ENCODE measurements at places on chromosomes 5 and 9.

GRCh38 chr5:97554977-97555643, 372.1 kb upstream of the RIOK2 start:
- DNase-seq, result no peak

GRCh38 chr5:57650360-57651069, 167.9 kb upstream of the ACTBL2 start:
- no peak for DNase-seq

DNA sequence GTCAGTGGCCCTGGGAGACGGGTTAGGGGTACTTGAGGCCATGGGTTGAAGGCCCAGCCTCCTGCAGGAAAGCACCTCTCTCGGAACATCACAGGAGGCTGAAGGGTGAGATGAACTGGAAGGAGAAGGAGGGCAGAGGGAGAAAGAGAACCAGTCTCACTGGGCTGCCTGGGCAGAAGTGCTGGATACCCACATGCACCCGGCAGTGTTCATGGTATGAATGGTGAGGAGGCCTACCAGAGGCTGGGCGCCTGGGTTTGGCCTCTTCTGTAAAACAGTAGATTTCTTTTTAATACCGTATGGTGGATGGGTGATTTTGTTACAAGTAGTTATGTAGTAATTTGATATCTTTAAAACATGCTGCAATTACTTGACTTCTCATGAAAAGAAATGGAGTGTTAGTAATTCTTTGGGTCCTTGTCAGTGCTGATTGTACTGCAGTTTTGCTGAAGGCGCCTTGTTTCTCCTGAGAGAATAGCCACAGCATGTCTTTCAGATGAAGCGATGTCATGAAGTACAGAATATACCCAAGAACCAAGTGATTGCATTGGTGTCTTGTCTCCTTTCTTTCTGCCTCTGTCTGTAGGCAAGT, 258.6 kb downstream of the FANCC start:
- DNase-seq, result no peak

DNA sequence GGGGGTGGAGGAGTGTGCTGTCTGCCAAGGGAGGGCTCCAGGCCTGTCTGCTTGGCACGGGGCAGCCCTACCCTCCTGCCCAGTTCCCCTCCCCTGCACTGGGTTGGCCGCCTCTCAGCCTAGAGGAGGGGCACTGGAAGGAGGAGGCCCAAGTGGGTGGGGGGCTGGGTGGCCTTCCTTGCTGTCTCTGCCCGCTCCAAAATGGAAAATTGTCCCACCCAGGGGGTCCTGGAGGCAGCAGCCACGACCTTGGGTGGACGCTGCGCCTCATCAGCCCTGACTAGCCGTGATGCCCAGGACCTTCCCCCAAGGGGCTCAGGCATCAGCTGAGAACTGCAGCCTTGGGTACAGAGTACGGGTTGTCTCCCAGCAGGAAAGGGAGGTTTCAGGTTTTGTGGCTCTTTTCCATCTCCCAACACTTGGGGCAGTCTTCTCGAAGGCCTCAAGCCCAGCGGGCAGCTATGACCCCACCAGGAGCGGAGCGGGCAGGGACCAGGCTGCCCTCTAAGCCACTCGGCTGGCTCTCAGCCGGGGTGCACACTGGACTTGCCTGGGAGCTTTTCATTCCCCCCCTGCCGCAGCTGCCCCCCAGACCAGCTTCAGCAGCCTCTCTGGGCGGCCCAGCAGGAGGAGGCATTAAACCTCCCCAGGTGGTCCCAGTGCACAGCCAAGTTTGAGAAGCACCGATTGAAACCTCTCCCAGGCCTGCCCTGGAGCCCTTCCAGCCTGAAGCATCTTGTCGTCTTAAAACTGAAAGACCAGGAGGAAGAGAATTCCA, 20.6 kb downstream of the NTNG2 start:
- no peak for DNase-seq

GRCh38 chr5:14136228-14136627, 6.9 kb upstream of the TRIO start:
- DNase-seq, result no peak

- DNase-seq, result no peak
Observed at GRCh38 chr5:69300537-69301203, 31.9 kb downstream of the CCDC125 start.

- no peak for DNase-seq
Observed at GRCh38 chr9:86796666-86797065, 150.6 kb downstream of the GAS1 start.

DNA sequence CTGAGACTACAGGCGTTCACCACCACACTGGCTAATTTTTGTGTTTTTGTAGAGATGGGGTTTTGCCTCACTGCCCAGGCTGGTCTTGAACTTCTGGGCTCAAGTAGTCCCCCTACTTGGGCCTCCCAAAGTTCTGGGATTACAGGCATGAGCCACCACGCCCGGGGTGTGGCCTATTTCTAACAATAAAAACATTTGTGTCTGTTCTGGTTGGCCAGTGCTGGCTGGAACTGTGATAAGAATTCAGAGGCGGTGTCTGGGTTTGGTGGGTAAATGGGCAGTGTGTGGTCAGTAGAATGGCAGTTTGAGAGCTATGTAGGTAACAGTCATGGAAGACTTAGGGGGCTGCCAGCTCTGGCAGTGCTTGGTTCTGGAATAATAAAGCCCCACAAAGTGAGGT, 46.9 kb upstream of the SYNPO start:
- DNase-seq, result no peak

GRCh38 chr5:120396186-120396585, 67.9 kb upstream of the PRR16 start:
- no peak for DNase-seq

DNA sequence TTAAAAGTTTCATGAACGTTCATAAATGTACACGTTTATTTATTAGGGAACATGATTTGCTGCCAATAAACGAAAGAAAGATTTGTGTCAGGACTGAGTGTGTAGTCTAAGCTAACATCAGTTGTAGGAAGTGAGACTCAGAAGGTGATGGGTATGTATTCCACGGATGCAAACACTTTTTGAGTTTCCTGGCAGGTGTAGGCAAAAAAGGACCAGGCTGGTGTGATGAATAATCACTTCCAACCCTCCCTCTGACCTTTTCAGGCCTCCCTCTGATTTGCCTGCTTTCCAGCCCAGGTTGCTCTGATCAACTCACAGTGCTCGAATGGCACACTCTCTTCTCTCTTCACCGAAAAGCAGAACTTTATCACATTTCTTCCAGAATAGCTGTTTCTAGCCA, 51.8 kb downstream of the BASP1 start:
- no peak for DNase-seq

GRCh38 chr5:14236757-14237156, 93.6 kb downstream of the TRIO start:
- DNase-seq, result no peak

GRCh38 chr9:68721666-68722330, 16.8 kb downstream of the PIP5K1B start:
- no peak for DNase-seq

DNA sequence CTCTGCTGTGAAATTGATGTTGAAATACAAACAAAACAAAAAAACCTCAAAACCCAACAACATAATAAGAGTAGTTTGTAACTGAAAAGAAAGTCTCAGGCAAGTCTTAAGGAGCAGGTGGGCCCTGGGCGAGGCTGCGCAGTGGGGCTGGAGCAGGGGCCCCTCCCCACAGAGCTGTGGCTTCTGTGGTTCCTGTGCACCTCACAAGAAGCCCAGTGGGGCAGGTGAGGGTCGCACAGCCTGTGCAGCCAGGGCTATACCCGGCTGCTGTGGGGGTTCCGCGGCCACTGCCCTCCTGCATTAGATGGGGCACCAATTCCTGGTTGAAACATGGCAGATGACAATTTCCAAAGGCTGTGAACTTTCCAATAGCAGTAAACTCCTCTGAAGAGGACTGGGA, 75.3 kb downstream of the TRIO start:
- DNase-seq, result no peak

DNA sequence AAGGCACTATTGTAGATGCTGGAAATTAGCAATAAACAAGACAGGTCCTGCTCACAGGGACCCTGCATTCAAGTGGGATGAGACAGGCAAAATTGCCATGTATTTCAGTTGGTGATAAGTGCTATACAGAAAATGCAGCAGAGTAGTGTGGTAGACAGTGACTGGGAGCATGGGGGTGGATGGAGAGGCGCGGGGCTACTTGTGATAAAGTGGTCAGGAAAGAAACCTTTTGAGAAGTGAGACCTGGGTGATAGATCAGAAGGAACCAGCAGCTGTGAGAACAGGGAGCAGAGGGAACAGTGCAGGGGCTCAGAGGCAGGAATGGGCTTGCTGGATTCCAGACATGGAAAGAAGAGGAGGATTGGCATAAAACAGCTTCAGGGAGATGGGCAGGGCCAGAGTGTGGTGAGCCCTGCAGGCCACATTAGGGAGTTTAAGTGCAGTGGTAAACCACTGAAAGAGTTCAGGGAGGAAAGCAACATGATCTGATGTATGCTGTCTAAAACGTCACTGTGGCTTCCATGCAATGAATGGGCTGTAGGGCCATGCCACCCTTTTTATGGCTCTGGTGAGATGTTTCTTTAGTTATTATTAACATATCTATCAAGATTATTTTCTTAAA, 7.3 kb downstream of the CRHBP start:
- DNase-seq, result no peak

DNA sequence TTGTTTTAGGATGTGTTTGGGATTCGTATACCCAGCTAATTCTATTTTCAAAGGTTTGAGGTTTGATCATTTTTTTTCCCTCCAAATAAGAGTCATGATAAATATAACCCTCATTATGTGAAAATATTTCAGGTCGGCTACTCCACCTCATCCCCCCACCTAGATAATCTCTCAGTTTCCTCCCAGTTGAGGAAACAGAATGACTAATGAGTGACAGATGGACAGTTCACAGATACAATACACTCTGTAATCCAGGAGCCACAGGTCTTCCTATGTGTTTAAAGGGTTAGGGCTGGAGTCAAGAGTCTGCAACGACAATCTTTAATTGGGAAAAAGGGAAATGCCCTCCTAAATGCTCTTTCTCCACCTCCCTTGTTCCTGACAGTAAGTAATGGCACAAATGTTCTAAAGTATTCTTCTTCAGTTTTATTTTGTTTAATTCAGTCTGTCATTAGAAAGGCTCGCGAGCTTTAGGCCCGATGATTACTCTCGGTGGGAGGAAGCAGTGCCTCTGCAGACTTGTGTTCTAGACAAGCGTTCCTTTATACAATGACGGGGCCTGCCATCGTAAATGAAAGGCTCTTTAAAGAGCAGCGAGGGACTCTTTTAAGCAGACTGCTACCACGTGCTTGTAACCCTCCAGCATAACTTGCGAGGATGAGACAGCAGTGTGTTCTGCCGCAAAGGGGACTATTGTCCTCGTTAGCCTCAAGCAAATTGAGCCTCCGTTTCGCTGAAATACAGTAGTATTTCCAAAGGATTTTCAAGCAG, 69.0 kb downstream of the MEF2C start:
- no peak for DNase-seq

DNA sequence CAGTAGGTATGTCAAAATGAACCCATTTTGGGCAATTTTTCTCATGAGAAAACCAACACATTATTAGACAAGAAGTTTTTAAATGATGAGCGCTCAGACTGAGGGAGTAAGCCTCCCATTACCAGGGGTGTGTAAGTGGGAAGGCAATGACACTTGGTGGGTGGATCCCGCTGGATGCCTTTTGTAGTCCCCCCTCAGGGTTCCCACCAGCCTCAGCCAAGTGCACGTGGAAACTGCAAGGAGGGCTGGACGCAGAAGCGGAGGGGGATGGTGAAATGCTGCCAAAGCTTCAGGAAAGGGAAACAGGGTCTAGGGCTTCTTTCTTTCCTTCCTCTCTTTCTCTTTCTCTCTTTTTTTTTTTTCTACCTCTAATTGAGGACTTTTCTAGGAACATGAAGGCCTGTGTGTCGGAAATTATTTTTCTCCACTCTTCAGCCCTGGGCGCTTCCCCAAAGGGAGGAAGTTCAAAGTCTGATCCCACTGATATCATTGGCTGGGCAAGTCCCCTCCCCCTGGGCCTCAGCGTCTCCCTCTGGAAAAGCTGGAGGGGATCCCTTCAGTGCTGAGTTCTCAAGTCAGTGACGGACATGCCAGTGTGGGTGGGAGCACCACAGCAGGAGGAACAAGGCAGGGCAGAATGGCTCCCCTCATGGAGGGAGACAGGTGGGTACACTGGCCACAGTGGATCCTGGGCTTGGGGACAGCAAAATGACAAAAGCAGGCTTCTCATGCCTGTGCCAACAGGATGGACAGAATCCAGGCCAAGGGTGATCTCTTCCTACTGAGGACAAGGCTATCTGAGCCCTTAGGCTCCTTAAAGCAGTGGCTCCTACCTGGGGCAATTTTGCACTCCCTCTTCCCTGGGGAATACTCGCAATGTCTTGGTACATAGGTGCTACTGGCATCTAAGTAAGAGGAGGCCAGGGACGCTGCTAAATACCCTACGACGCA, 23.9 kb upstream of the SLC25A51 start:
- DNase-seq, result no peak

- DNase-seq, result no peak
Observed at GRCh38 chr5:137122075-137122474, 377.1 kb downstream of the SPOCK1 start.

- no peak for DNase-seq
Observed at GRCh38 chr9:36640771-36641381, 68.2 kb downstream of the MELK start.

GRCh38 chr9:114383521-114384231, 4.1 kb downstream of the AKNA start:
- no peak for DNase-seq

- no peak for DNase-seq
Observed at GRCh38 chr9:91534374-91534773, 110.7 kb upstream of the NFIL3 start.

- no peak for DNase-seq
Observed at GRCh38 chr9:26682041-26682440, 210.6 kb downstream of the CAAP1 start.

DNA sequence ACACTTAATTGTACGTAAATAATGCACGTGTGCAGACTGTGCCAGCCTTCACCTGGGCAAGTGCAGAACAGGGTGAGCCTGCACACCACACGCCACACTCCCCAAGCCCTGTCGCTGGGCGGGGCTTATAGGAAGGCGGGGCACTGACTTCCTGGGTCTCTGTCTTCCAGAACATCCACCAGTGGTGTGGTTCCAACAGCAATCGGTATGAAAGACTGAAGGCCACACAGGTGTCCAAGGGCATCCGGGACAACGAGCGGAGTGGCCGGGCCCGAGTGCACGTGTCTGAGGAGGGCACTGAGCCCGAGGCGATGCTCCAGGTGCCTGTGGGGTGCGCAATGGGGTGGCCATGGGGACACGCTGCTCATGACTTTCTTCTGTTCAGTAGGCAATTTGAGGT, 44.2 kb downstream of the GSN start:
- no peak for DNase-seq

DNA sequence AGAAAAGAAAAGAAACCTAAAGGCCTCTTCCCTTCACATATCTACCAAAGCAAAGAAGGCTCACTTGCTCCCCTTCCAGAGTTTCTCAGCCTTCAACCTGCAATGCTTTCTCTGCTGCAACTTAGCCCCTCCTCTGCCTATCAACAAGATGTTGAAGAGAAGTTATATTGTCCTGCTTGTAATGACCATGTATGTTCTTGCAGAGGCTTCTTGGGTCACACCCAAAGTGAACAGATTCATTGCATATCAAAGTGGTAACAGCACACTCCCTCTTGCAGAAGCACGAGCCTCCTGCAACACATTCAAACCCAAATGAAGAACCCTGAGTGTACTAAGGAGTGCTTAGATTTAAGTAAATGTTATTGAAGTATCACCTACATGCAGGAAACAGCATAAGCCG, 494.3 kb downstream of the NTRK2 start:
- DNase-seq, result no peak

- no peak for DNase-seq
Observed at GRCh38 chr5:71658916-71659662, 60.0 kb upstream of the CARTPT start.

- no peak for DNase-seq
Observed at GRCh38 chr9:90991953-90992352, 190.3 kb downstream of the SYK start.

All from stimulated activated naive CD4-positive, alpha-beta T cell (primary cell).